ENCODE measurements at places on chromosomes 5 and 9. TPM values are rescaled to one million over a fixed set of nuclear protein-coding genes. Genes with fewer than 3 reads are reported as not detected.

The SPINK6 gene
- not detected for polyA plus RNA-seq

The CCL27 gene
- not detected for polyA plus RNA-seq

The NDUFA8 gene
- 37.3 TPM for polyA plus RNA-seq

The PLEKHG4B gene
- polyA plus RNA-seq = 0.30 TPM

The GCNT4 gene
- polyA plus RNA-seq = 1.7 TPM

The WNK2 gene
- 77.4 TPM for polyA plus RNA-seq

The PCDHGB4 gene
- polyA plus RNA-seq = 0.56 TPM

The AIF1L gene
- 4.0 TPM for polyA plus RNA-seq

The CFAP90 gene
- 2.1 TPM for polyA plus RNA-seq

The CD14 gene
- 17.6 TPM for polyA plus RNA-seq

The ANGPTL2 gene
- polyA plus RNA-seq = 1.2 TPM

The PAIP2 gene
- 23.8 TPM for polyA plus RNA-seq

The NR5A1 gene
- not detected for polyA plus RNA-seq

The RETREG1 gene
- polyA plus RNA-seq = 9.2 TPM

The FAM193B gene
- 399 TPM for polyA plus RNA-seq

The PRDM12 gene
- polyA plus RNA-seq = not detected

The HRCT1 gene
- polyA plus RNA-seq = 0.33 TPM

The TMEM203 gene
- 22.8 TPM for polyA plus RNA-seq

The IL7R gene
- polyA plus RNA-seq = 0.23 TPM

The PTGER4 gene
- polyA plus RNA-seq = 4.7 TPM

The ISOC1 gene
- 15.9 TPM for polyA plus RNA-seq

The HAUS6 gene
- 2.8 TPM for polyA plus RNA-seq

The GFPT2 gene
- polyA plus RNA-seq = 3.4 TPM

The KCNV2 gene
- polyA plus RNA-seq = not detected

The ADAMTS6 gene
- polyA plus RNA-seq = 0.70 TPM

The NIM1K gene
- 0.42 TPM for polyA plus RNA-seq

The MEIKIN gene
- polyA plus RNA-seq = not detected

The PCDHGA4 gene
- polyA plus RNA-seq = 0.61 TPM

The FIBCD1 gene
- not detected for polyA plus RNA-seq

The ZNF454 gene
- 1.6 TPM for polyA plus RNA-seq

The ABLIM3 gene
- polyA plus RNA-seq = 2.7 TPM

The SH3TC2 gene
- 0.31 TPM for polyA plus RNA-seq

The MARCHF3 gene
- polyA plus RNA-seq = 2.8 TPM

The FAM78A gene
- 0.45 TPM for polyA plus RNA-seq

The NRARP gene
- 2.7 TPM for polyA plus RNA-seq

The SOX30 gene
- not detected for polyA plus RNA-seq

The ACTBL2 gene
- polyA plus RNA-seq = not detected

The WNT8A gene
- polyA plus RNA-seq = not detected

The NPR3 gene
- 0.38 TPM for polyA plus RNA-seq

The CREBRF gene
- polyA plus RNA-seq = 4.2 TPM

The JAKMIP2 gene
- polyA plus RNA-seq = 2.6 TPM

The STARD4 gene
- polyA plus RNA-seq = 1.4 TPM

The KCTD16 gene
- polyA plus RNA-seq = 0.99 TPM

The COL23A1 gene
- 0.30 TPM for polyA plus RNA-seq

The MEGF10 gene
- not detected for polyA plus RNA-seq

The PCDHGC3 gene
- polyA plus RNA-seq = 23.1 TPM

The PITX1 gene
- polyA plus RNA-seq = 0.12 TPM

The SIGMAR1 gene
- 18.3 TPM for polyA plus RNA-seq
